Skeletal muscle cell (primary cell): ENCODE measurements at places on chromosomes 13 and 19.

GRCh38 chr19:9935506-9936325 is 599 bp downstream of the OLFM2 start:
- DNase-seq = no peak

GRCh38 chr13:32932376-32932775 is 83.8 kb upstream of the KL start:
- no peak for DNase-seq

DNA sequence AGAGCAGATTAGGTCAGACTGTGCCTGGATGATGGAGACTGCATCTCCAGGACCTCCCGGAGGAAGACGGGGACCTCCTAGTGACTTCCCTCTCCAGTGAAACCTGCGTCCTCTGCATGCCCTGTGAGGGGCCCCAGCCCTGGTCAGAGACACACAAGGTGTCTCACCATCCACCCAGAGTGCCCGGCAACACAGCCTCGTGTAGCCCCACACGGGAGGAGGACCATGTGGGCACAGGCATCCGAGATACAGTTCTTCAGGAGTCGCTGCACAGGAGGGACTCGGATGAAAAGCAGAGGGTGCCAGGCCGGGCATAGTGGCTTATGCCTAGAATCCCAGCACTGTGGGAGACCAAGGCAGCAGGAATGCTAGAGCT is 64.8 kb downstream of the PEPD start:
- DNase-seq = no peak

GRCh38 chr13:42466123-42466522 is 107.8 kb upstream of the TNFSF11 start:
- no peak for DNase-seq

DNA sequence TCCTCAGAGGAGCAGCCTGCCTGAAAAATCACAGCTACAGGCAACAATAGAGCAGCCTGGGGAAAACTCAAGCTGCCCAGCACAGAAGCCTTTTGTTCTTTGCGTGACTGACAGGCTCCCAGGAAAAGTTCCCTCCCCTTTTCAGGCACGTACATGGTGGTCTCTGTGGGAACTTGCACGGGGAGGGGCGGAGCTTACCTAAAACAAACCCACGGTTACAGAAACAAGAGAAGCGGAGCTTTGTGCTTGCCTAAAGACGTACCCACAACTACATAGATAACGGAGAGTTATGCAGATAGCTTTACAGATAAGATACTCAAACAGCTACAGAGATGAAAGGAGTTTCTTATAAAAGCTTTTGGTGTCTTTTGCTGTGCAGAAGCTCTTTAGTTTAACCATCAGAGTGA is 11.4 kb downstream of the ETFB start:
- DNase-seq = no peak

DNA sequence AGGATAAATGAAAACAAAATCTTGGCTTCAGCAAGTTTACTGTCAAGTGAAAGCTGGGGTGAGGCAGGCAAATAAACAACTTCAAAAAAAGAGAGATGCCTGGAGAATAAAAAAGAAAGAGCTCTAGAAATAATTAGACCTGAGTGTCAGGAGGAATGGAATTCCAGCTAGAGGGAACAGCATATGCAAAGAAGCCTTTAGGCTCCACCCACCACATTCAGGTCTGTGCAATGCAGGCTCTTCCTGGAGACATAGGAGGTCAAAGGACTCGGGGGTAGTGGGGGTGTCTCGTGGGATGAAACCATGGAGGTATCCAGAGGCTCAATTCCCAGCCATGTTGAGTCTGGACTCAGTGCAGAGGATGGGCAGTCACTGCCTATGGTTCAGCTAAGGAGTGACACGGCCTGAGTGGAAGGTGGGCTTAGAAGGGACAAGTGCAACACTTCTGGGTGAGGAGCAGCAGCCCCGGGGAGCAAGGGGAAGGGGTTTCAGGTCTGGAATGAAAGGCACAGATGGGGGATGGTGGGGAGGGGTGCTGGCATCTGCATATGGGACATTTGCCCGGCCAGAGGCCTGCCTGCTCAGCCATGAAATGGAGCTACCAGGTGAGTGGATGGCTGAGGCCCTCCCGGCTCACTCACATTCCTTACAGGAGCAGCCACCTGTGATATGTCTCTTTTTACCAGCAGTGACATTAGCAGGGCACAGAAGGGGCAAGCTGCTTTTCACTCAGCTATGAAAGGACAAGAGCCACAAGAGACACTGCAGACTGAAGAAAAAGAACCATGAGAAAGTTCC is 12.3 kb downstream of the LATS2 start:
- no peak for DNase-seq

DNA sequence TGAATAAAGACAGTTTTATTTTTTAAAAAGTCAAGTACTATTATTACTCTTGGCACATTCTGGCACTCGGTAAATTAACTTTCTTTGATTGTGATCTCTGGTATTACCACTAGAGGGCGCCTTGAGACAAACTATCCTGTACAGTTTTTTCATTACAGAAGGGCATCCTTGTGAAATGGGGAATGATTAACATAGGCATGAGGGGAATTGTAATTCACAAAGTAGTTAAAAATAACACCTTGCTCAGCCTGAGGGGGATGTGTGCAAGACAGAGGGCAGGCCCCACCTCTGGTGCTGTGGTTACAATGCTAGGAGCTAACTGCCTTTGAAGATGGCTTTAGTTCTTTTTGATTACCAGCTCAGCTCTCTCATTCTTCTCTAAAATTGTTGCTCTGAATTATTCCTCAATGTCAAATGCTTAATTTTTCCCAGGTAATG is 24.2 kb upstream of the C1QTNF9B start:
- no peak for DNase-seq

- DNase-seq = no peak
Observed at GRCh38 chr13:51734786-51735185, 69.2 kb downstream of the DHRS12 start.

DNA sequence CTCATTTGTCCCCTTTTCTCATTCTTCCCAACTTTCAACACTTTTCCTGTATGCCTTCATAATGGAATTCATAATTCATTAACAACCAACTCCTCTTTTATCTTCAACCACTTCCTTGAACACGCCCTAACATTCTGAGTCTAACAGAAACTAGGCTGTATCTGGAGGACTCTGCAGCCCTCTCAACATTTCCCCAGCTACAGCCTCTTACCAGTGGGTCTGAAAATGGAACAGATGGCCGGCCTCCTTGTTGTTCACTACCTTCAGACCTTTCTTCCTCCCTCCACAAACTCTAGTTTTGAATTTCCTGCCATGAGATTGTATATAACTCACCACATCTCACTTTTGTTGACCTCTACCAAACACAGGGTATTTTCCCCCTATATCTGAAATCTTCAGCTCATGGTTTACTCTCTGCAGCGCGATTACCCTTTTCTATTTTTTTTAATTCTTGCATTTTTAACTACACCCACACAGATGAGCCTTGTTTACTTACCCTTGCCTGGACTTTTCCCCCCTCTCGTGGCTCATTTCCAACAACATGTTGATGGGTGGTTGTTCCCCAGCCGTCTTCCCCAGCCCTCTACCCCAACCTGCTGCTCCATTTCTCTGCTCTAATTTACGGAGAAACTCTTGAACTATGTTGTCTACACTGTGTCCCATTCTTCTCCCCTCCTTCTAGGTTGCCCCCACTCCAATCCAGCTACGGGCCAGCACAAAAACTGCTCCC is 846 bp downstream of the ZNF790 start:
- DNase-seq = no peak

GRCh38 chr13:35139591-35139990 is 197.5 kb downstream of the NBEA start:
- DNase-seq = no peak
